Natural killer cell treated with Interleukin-12 subunit alpha and Interleukin-12 subunit beta and Interleukin-15 and Interleukin-18, amount 100 ng/mL, for 72 hours (primary cell): ENCODE measurements at places on chromosomes 11 and 22. TPM values are rescaled to one million over a fixed set of nuclear protein-coding genes. Genes with fewer than 3 reads are reported as not detected.

DNA sequence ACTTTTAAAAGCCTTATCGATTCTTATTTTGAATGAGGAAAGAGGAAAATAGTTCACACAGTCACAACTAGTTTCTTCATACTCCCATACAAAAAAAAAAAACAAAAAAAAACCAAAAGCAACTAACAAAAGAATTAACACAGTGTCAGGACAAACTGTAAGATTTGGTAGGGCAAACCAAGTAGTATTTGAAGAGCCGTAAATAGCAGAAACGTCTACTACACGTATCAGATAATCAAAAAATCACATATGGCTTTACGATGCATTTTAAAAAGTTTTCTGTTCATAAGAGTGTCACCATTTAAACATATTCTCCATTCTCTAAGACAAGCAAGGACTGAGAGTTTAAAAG, 2.3 kb downstream of the PICALM start:
- no peak for DNase-seq

GRCh38 chr22:31947296-31947695, 3.0 kb downstream of the YWHAH start:
- no peak for DNase-seq

GRCh38 chr11:43901551-43901950, 20.9 kb downstream of the ALKBH3 start:
- DNase-seq = no peak

DNA sequence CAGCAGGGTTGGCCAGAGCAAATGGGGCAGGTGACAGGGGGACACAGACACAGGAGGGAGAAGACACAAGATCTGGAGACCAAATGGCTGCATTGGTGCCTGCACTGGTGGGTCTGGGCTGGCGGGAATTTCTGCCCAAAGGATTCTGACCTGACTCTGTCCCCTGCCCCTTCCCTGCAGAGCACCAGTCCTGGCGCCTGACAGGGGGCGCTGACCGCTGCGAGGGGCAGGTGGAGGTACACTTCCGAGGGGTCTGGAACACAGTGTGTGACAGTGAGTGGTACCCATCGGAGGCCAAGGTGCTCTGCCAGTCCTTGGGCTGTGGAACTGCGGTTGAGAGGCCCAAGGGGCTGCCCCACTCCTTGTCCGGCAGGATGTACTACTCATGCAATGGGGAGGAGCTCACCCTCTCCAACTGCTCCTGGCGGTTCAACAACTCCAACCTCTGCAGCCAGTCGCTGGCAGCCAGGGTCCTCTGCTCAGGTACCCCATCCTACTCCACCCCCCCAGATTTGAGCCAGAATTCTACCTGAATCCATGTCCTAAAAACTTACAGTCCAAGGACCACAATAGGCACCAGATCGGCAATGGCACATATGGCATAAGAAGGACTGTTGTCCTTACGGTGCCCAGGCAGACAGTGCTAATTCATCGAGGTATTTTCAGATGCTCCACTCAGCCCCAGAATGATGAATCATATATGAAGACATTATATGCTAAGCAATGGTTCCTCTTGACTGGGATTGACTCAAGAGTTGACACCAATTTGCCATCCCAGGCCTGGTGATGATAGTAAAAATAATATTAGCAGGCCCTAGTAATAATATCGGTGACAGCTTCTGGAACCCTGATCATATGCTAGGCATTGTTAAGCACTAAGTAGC, 38.2 kb downstream of the CD6 start:
- no peak for DNase-seq

MUC2 gene
- not detected for total RNA-seq
